ENCODE measurements at places on chromosomes 13 and 19.

GRCh38 chr13:71695662-71696061, 171.3 kb downstream of the DACH1 start:
- no peak for DNase-seq

GRCh38 chr19:17889609-17890214, 18.0 kb downstream of the SLC5A5 start:
- no peak for DNase-seq

DNA sequence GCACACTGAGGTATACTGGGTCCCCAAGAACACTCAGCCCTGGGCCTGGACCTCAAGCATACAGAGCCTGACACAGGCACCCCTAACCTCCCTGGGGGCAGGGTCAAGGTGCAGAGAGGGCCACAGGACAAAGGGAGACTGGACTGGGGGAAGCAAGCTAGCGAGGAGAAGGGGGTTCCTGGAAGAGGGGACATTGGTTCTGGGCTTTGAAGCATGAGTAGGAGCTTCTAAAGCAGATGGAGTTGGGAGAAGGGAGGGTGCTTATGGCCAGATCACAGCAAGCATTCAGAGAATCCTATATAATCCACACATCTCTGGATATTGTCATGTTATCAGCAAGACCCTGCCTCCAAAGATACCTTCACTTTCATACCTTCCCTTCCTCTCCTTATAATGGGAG, 3.2 kb downstream of the CIB3 start:
- no peak for DNase-seq

DNA sequence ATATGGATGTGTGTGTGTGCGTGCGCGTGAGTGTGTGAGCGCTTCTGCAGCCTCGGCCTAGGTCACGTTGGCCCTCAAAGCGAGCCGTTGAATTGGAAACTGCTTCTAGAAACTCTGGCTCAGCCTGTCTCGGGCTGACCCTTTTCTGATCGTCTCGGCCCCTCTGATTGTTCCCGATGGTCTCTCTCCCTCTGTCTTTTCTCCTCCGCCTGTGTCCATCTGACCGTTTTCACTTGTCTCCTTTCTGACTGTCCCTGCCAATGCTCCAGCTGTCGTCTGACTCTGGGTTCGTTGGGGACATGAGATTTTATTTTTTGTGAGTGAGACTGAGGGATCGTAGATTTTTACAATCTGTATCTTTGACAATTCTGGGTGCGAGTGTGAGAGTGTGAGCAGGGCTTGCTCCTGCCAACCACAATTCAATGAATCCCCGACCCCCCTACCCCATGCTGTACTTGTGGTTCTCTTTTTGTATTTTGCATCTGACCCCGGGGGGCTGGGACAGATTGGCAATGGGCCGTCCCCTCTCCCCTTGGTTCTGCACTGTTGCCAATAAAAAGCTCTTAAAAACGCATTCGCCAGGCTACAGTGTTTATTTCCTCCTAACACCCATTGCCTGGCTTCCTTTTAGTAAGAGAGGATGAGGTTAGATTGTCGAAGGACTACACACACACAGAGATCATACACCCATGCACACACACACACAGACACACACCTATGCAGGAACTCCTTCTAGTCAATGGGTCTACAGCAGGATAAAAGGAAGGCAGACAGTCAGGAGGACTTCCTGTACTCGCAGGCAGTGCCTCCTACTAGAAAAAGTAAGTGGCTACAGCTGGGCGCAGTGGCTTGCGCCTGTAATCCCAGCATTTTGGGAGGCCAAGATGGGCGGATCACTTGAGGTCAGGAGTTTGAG, 7.1 kb downstream of the FOSB start:
- no peak for DNase-seq

- no peak for DNase-seq
These were observed 31.9 kb upstream of the ATP11A start for GRCh38 chr13:112657850-112658445.

DNA sequence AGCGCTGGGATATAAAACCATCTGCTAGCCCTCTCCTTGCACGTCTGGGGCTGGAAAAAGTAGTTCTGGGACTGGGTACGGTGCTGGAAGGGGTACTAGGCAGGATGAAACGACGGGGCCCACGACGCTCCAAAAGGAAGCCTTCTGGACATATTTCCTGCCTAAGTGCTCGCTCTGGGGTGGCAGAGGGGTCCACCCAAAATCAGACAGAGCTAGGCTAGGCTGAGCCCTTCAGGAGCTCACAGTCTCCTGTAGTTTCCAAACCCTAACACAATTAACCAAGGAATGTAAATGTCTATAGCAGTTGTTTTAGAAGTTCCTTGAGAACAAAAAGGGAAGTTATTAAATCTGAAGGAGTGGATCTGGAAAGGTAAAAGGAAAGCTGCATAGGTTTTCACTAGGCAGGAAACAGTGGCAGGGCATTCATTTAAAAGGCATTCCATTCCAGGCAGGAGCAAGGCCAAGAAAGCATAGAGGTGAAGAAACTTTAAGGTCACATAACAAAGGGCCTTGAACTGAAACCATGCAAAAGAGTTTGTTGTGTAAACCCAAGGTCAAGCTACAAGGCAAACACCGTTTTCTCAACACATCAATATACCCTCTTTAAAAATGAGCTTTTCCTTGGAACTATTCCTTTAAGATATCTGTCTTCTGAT, 634 bp upstream of the DIAPH3 start:
- no peak for DNase-seq

DNA sequence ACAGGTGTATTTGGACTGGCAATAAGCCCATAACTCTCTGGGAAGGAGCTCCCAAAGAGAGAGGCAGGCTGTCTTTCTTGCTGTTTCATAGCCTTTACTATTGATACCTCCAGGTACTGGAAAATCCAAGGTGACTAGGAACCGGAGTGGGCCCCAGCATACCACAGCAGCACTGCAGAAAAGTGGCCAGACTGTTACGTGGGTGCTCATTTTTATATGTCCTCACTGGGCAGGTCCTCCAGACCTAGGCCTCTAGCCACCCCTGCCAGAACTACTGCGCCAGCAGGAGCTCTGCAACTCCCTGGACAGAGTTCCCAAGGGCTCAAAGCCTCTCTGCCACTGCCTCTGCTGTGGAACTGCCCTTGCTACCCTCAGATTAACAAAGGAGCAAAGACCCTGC, 46.4 kb downstream of the LIG4 start:
- no peak for DNase-seq

DNA sequence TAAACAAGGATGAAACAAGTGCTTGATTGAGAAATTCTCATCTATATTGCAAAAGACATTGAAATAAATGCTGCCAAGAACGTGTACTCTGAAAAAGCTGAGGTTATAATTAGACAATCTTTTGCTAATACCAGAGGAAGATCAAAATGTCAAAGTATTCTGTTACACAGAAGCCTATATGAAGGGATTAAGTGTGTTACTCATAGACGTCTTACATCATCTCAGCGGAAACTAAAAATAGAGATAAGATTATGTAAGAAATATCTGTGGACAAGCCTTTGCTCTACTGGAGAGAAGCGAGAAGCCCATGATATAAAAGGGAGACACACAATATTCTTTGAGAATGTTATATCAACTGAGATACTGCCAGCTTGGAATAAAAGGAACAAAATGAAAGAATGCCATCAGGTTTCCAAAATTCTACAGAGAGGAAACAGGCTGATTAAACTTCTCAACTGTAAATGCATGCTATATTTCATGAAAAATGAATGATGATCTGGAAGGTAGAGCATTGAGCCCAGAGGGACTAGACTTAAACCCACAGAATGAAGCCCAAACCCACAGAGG, 699.0 kb downstream of the GPC5 start:
- DNase-seq = no peak
